Stimulated activated CD8-positive, alpha-beta memory T cell treated with anti-CD3 and anti-CD28 coated beads, Interleukin-2, amount 100 ng/mL, for 48 hours (primary cell): ENCODE measurements at places on chromosomes 2 and 18.

GRCh38 chr18:56919190-56919589 lies 227.7 kb upstream of the BOD1L2 start:
- no peak for DNase-seq

DNA sequence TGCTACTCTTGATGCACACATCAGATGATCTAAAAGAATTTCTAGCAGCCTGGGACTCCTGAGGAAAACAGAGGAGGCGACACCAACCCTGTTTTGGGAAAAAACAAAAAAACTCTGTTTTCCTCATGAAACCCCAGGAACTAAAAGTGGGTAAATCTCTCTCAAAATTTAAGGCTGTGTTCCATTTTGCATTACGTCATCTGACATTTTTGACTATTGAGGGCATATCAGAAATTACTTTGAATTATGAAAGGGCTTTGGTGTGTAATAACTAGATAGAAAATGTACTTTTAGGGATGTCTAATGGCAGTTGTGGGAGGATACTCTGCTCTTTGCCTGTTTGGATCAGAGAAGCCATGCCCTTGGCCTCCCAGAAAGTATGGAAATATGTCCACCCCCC lies 963.0 kb downstream of the CNTNAP5 start:
- DNase-seq, result no peak

DNA sequence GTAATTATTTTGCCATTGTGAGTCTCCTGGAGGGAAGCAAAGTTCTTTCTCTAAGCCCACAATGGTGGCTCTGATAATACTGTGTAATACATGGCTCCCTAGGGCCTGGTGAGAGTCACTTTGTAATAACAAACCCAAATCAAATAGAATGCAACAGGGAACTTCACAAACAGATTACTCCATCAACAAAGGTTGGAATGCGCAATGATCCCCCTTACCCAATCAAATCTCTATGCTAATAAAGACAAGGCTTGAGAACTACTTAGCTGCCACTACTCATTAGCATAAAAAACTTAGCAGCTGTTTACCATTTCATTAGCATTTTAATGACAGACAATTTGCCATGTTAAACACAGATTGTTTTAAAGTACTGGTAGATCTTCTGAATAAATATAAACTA lies 285.6 kb upstream of the SESTD1 start:
- no peak for DNase-seq

GRCh38 chr2:132804051-132804450 lies 134.0 kb upstream of the LYPD1 start:
- DNase-seq, result no peak

DNA sequence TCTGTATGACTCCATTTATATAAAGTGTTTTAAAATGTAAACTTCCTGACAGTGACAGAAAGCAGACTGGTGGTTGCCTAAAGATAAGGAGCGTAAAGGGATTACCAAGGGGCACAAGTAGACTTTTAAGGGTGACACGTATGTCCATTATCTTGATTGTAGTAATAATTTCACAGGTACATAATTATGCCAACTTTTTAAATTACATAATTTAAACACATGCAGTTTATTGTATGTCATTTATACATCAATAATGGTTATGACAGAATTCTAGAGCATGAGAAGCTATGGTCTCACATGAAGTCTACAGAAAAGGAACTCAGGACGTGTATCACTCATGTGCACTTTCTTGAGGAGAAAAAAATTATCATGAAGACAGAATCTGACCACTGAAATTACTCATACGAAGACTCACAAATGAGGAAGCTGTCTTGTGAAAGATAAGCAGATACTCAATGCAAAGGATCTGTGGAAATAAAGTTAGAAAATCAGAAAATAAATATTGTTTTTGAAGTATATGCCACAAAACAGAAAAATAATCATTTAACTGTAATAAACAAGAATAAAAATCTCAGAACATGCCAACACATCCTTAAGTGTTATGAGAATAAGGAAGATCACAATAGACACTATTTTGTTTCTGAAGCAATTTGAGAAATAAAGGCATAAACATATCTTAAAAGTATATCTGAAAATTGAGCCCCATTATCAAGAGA lies 84.4 kb downstream of the TMEM131 start:
- no peak for DNase-seq

- no peak for DNase-seq
Observed at GRCh38 chr2:3217646-3218045, 160.0 kb downstream of the EIPR1 start.

DNA sequence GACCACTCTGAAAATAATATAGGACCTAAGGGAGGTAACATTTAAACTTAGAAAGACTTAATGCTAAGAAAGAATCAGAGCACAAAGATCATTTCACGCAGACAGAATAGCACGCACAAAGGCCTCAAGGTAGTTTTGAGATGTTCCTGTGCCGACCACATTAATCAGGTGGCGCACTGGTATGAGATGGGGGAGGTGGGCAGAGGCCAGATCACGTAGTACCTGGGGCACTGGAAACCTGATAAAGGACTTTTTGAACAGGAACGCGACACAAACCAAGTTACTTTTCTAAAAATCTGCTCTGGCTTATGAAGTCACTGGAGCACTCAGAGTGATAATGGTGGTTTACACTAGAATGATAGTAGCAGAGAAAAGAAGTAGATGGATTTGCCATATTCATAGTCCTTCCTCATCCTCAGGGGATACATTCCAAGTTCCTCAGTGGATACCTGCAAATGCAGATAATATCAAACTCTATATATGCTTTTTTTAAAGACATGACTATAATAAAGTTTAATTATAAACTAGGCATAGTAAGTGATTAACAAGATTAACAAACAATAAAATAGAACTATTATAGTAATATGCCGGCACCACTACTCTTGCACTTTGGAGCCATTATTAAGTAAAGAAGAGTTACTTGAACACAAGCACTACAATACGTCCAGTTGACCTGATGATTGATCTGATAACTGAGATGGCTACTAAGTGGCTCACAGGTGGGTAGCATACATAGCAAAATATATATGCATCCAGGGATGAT lies 42.6 kb upstream of the CDCA7 start:
- DNase-seq, result no peak

DNA sequence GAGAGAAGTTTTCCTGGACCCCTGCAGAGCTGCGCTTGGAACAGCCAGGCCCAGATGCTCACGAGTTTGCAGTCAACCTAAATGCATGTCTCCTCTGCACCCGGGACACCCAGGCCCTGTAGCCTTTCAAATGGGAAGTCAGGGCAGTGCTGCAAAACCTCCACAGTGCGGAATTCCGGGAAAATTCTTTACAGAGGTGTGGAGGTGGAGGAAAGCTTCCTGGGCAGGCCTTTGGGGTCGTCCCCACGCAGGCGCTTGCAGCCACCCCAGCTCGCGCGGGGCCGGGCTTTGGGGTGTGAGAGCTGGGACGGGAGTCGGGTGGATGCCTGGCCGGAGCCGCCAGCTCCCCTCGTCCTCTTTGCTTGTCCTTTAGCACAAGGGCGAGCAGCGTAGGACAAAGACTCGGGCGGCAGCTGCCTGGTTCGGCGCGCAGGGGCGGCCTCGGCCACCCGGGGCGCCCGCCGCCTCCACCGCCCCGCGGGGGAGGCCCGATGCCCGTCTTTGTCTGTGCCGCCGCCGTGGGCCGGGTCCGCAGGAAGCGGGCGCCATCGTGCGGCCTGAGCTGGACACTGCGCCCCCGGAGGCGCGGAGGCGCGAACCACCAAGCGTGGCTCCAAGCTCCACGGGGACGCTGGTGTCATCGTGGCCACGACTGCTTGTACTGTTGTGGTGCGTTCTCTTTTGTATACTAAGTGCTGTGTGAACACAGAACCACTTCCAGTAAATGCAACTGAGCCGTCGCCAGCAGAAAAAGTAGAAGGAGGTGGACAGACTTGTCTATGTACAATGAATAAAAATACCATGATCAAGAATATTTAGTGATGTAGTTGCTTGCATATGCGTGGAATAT lies 28.2 kb upstream of the BCL11A start:
- peak; percentile 61 for DNase-seq

DNA sequence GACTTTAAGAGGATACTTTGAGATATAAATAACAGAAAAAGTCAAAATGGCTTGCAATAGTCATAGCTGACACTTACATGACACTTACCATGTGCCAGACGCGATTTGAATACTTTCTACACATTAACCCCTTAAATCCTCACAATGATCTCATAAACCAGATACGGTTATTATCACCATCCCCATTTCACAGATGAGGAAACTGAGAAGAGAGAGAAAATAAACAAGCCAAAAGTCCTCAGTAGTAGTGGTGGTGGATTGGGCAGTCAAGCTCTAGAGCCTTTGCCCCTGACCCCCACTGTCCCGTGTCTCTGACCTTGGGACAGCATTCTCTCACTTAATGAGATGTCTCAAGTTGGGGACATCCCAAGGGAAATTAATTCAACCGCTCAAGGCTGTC lies 105.2 kb upstream of the TAF1B start:
- DNase-seq, result no peak

GRCh38 chr2:20065885-20066602 lies 14.6 kb upstream of the LAPTM4A start:
- no peak for DNase-seq

- no peak for DNase-seq
Observed at GRCh38 chr2:23375448-23375847, 9.5 kb upstream of the KLHL29 start.

DNA sequence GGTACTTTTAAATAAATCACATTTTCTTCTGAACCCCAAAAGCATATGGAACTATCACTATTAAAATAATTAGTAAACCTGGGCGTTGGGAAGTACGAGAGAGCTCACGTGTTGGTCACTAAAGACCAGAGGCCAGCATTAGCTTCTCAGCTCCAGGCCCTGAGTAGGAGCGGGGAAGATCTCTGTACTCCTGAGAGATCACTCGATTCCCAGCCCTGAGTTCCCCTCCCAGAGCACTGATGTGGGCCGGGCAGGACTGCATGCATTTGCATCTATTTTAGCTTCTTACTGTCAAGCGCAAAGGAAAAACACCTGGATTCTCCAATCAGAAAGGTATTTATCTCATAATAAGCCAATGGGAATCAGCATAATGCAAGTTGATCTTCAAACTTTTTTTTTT lies 6.2 kb downstream of the PXDN start:
- DNase-seq, result no peak

GRCh38 chr18:21853016-21853415 lies 112.4 kb downstream of the MIB1 start:
- no peak for DNase-seq

GRCh38 chr2:28761420-28761819 lies 9.8 kb downstream of the PPP1CB start:
- DNase-seq, result no peak

GRCh38 chr2:40556293-40556692 lies 104.4 kb upstream of the SLC8A1 start:
- DNase-seq, result no peak

DNA sequence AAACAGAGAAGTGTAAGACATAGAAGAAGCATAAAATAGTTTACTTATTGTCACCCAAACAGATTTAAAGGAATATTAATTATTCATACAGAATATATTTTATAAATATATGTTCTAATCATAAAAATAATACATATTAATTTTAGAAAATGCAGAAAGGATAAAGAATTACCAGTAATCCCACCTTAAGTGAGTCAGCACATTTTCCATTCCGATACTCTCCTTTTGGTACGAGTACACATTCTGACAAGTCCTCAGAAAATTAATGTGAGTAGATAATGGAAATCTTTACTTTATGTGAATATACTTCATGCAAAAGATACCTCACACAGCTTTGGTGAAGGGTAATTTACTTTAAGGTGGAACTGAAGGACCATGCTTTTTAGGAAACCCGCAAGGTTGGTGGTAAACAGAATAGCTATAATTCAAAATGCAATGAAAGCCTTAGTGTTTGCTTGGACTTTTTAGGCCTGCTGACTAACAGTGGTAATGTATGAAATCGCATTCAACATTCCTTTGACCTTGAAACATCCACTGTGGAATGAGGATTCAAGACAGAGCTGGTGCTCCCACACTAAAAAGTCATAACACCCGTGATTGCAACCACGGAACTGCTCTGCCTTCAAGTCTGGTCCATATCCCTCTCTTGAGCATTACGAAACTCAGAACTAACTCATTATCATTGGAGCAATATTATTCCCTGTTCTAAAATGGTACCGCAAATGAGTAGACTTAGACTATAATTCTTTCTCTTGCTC lies 28.1 kb upstream of the HTR2B start:
- no peak for DNase-seq

DNA sequence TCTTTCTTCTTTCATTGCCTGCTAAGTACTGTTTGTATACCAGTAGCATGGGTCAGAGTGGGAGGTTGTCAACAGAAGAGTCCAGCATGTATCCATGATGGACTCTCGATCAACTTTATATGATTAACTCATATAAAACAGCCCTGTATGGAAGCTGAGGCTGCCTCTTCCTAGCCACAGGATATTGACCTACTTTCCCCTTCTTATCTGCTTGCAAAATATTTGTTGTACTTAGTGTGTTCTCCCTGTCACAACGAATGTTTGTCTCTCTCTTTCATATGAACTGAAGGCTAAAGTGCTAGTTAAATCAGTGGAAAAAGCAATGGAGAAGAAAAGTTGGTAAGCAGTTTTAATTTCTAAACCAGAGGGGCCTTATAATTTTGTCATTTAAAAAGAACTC lies 17.8 kb downstream of the MYO1B start:
- no peak for DNase-seq

- no peak for DNase-seq
Observed at GRCh38 chr2:11007331-11008264, 95.9 kb downstream of the KCNF1 start.

DNA sequence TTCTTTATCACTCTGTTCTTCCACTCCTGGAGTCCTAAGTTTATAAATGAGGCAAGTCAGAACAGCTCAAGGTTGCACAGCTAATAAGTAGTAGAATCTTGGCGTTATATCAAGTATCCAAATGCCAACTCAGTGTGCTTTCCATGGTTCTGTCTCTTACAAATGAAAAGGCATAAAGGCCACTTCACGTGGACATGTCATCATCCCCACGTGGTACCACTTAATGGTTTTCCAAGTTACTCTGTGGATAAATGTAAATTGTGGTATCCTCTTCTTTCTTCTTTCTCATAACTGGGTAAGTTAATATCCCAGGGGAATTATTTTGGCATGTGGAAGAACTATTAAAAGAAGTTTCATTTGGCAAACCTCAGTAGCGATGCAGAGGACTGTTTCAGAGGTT lies 131.5 kb upstream of the L3MBTL4 start:
- no peak for DNase-seq

GRCh38 chr2:45368792-45369191 lies 242.3 kb downstream of the SRBD1 start:
- no peak for DNase-seq

GRCh38 chr2:60234274-60234986 lies 319.0 kb downstream of the BCL11A start:
- no peak for DNase-seq

DNA sequence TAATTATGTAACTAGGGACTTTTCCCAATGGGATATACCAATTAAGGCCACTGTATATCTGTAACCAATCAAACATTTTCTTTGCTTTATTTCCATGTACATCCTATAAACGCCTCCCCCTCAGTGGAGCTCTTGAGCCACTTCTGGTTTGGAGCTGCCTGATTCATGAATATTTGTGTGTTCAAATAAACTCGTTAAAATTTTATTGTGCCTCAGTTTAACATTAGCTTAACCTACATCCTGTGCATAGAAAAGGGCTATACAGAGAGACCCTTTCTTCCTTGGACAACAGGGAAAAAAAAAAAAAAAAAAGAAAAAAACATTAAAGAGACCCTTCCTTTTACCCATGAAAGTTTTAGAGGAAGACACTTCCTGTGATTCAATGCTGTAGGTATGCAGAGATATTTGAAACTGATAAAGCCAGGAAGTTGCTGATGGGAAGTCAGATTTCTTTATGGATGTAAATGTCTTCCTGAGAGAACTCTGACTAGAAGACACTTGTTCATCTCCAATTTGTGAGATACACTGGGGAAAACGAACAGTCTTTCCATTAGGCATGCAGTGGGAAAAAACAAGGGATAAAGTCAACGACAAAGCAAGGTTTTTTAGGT lies 614.6 kb upstream of the SOX11 start:
- no peak for DNase-seq
